Fibroblast of skin of right quadriceps (primary cell): ENCODE measurements at places on chromosomes 11 and 22.

DNA sequence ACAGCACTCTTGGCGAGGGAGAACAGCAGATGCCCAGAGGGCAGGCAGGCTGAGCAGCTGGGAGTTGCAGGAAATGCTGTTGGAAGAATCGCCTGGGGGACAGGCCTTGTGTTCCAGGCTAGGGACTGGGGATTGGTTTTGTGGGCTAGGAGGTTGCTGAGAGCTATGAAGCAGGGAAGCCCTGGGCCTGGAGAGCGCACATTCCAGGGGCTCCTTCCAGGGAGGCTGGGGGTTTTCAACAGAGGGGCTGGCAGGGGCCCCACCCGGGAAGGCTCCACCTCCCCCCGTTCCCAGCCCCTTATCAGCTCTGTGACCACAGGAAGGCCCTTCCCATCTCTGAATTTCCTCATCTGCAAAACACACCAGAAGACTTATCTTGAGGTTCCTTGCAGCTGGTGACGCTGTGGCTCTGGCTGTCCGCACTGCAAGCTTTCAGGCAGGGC, 21.7 kb downstream of the WNT11 start:
- DNase-seq, result no peak

GRCh38 chr11:4008116-4008515, 86.5 kb upstream of the RRM1 start:
- DNase-seq, result no peak

GRCh38 chr11:119578521-119579191, 150.3 kb downstream of the NECTIN1 start:
- DNase-seq, result no peak

DNA sequence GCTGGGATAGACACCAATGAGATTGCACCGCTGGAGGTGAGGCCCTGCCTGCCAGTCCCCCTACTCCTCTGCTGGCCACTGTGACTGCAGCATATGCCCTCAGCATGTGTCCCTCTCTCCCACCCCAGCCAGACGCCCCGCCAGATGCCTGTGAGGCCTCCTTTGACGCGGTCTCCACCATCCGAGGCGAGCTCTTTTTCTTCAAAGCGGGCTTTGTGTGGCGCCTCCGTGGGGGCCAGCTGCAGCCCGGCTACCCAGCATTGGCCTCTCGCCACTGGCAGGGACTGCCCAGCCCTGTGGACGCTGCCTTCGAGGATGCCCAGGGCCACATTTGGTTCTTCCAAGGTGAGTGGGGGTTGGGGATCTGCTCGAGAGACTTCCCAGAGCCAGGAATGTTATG, 5.7 kb upstream of the SMARCB1 start:
- DNase-seq, result no peak

- DNase-seq, result no peak
These were observed 14.2 kb downstream of the PTDSS2 start for GRCh38 chr11:464316-464715.

DNA sequence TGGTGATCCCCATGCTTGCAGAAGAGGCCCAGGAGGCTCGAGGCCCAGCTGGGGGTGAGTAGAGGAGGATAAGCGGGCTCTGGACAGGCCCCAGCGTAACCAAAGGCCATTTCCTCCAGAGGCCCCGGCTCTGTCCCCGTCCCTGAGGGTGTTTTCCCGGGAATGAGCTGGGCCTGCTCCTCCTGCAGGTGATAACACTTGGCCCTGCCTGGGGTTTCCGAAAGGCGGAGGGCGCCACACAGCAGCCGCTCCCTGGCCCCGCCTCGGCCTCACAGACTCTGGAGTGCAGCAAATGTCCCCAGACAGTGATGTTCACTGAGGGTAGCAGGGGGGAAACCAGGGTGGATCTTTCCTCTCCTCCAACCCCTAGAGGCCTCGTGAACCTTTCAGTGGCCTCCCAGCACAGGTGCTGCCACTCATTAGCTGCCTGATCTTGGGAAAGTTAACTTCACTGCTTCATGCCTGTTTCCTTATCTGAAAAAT, 10.5 kb upstream of the MGAT3 start:
- DNase-seq, result no peak

GRCh38 chr11:107041088-107041444, 22.8 kb upstream of the GUCY1A2 start:
- DNase-seq, result peak; percentile 60
